ENCODE measurements at places on chromosomes 1 and 21.

DNA sequence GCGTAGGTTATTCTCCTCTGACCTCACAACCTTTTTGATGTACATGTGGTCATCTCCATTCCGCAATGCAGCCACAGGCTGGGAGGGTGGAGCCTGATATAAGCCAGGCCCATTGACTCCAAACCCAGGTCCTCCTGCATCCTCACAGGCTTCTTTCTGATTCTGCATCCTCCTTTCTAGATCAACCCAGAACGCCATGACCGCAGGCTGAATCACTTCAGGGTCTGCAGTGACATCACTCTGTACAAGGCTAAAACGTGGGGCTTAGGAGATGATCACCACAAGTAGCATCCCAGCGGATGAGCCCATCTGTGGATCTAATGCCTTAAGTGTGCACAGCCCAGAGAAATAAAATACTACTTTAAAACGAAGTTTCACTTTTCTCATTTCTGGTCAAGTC, 16.1 kb downstream of the EBNA1BP2 start:
- no peak for DNase-seq

- no peak for DNase-seq
Observed at GRCh38 chr1:221187174-221187573, 307.9 kb downstream of the HLX start.

GRCh38 chr1:66353257-66353656, 180.7 kb upstream of the SGIP1 start:
- DNase-seq = peak; percentile 25

- no peak for DNase-seq
Observed at GRCh38 chr1:66335859-66336640, 197.9 kb upstream of the SGIP1 start.

- DNase-seq = no peak
Observed at GRCh38 chr1:64173336-64173940, 30.0 kb upstream of the UBE2U start.

GRCh38 chr1:195482137-195482536, 1126.1 kb downstream of the KCNT2 start:
- DNase-seq = no peak

- no peak for DNase-seq
Observed at GRCh38 chr1:42152907-42153600, at the start of gene GUCA2B. TSS of gene GUCA2B (plus strand) at chr1:42153410. CDS start at chr1:42153451, 41 bp downstream.
